ENCODE measurements at places on chromosomes 1 and 21.

- no peak for DNase-seq
These were observed 51.7 kb downstream of the TCP10L start for GRCh38 chr21:32533611-32534010.

- DNase-seq = no peak
These were observed 1.8 kb upstream of the IL10 start for GRCh38 chr1:206774093-206774492.

GRCh38 chr1:9835758-9836631 lies 12.2 kb upstream of the CLSTN1 start:
- peak; percentile 88 for DNase-seq

- no peak for DNase-seq
These were observed 32.4 kb downstream of the ZBTB17 start for GRCh38 chr1:15943328-15943991.

GRCh38 chr1:30762930-30763650 lies 5.5 kb upstream of the LAPTM5 start:
- no peak for DNase-seq

GRCh38 chr1:173202424-173203145 lies 4.5 kb downstream of the TNFSF4 start:
- peak; percentile 12 for DNase-seq

DNA sequence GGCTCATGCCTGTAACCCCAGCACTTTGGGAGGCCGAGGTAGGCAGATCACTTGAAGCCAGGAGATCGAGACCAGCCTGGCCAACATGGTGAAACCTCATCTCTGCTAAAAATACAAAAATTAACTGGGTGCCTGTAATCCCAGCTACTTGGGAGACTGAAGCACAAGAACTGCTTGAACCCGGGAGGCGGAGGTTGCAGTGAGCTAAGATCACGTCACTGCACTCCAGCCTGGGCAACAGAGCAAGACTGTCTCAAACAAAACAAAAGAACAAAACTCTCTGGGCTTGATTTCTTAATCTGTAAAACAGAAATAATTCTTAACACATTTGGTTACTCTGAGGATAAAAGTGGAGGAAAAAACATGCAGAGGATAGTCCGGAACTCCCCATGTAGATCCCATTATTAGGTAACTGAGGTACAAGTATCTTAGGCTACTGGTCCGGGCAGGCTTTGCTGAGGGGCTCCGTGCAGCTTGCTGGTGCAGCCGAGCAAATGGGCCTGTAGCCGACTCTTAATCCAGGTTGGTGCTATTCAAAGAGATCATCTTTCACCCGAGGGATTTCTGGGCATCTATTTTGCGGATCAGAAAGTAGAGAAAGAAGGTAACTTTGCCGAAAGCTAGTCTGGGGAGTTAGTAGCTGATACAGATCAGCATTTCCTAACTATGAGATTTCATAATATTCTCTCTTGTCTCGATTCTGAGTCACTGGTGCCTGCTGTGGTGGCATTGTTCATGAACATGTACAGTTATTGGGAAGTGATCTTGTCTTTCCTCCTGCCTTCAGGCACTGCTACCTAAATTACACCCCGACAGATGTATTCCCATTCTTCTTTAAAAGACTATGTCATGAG lies 56.8 kb downstream of the NFIA start:
- no peak for DNase-seq

GRCh38 chr1:29322147-29322694 lies 85.9 kb downstream of the PTPRU start:
- DNase-seq = no peak

DNA sequence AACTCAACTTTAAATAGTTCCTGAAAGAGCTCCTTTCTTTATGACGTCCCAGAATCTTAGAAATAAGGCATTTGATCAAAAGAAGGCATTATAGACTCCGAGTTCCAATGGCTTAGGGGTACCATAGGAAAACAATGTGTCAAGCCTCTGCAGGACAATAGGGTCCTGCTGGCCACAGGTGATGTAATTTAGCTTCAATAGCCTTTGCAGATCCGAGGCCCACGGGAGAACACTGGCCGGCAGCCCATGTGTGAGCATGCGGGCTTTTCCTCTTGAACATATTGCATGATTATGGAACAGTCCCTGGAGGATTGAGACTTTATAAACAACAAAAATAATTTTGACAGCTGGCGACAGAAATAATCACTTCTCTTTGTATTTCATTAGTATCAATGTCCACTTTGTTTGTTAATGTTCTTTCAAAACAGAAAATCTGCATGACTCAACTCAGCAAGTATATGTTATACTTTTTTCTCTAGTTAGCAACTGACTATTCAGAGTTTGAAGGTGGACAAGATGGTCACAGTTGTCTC lies 49.0 kb upstream of the NR5A2 start:
- DNase-seq = no peak

- no peak for DNase-seq
These were observed 19.9 kb upstream of the EVI5 start for GRCh38 chr1:92804721-92805201.

- DNase-seq = no peak
These were observed 675.7 kb upstream of the CHRM3 start for GRCh38 chr1:238710697-238711096.

DNA sequence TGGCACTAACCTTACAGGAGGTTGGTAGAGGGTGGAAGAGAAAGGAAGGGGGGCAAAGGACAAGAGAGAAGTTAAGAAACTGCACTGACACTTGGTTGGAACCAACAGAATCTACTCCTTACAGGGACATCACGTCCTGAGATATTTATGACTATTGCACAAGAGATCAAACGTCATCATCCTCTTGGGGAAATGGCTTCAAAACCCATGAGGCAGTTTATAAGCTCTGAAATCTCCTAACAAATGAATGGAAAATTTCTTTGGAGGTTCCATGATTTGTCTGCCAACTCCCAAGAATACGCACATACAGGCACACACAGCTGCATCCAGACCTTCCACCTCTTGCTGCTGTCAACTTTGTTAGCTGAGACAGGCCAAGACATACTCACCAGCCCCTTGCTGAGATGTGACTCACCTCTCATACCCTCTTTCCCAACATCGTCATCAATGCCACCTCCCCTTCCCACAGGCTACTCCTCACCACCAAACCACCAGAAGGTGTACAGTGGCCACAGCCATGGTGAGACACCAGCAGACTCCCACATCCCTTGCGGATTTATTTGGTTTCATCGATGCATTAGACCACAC lies 135.5 kb downstream of the SETD4 start:
- no peak for DNase-seq

- peak; percentile 27 for DNase-seq
These were observed 64.6 kb upstream of the FMN2 start for GRCh38 chr1:240027059-240027462.

GRCh38 chr1:45493116-45493697 lies 2.2 kb upstream of the TESK2 start:
- peak; percentile 72 for DNase-seq

DNA sequence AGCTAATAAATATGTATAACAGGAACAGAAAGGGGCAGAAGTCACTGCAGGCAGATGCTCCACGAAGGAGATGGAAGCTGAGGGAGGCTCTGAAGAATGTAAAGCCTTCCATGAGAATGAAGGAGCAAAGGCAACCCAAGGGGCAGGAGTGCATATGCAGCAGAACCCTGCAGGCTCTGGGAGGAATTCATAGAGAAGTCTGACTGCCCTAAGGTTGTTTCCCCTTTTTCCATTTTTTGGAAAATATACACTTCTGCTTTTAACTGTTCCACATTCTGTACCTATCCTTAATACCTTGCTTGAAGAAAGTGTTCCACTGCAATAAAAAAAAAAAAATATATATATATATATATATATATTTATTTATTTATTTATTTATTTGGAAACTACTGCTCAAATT lies 69.6 kb downstream of the CD34 start:
- DNase-seq = no peak

DNA sequence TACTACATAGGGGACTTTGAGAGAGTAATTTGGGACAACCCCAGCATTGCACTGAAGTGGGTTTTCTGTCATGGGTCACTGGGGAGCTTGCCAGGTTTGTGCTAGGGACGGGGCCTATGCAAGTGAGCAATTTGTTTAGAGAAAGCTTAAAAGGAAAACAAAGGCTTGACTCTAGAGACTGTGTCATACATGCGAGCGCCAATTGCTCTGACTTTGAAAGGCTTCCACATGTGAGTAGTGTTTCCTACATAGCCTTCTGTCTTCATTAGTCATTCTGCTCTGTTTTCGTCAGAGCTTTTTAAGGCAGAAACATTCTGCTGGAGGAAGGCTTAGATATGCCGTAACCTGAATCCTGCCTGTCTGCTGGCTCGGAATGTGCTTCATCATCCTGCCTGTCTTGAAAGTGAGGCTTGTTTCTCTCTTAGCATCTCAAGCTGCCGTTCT lies 28.4 kb downstream of the TRIM45 start:
- no peak for DNase-seq

- no peak for DNase-seq
These were observed 265.3 kb downstream of the SPATA17 start for GRCh38 chr1:217896490-217896889.

- DNase-seq = no peak
These were observed 190.4 kb upstream of the USP25 start for GRCh38 chr21:15539376-15539775.

All from NCI-H1105 treated with DMSO at 0.1 percent for 48 hours (cell line).